ENCODE measurements at places on chromosomes 4 and X.

GRCh38 chrX:9611436-9612145, 146.7 kb downstream of the TBL1X start:
- peak; percentile 44 for DNase-seq
- peak overlapping the region; percentile 46 for H3K27ac ChIP-seq
- H3K4me3 ChIP-seq, result no peak overlapping the region
- H3K4me1 ChIP-seq, result no peaks in the 10 kb centered on the region
- H3K27me3 ChIP-seq, result no peaks in the 10 kb centered on the region

- no peaks in the 10 kb centered on the region for H3K27me3 ChIP-seq
- no peak for DNase-seq
- no peaks in the 10 kb centered on the region for H3K36me3 ChIP-seq
- H3K4me1 ChIP-seq, result no peaks in the 10 kb centered on the region
- no peak overlapping the region for H3K27ac ChIP-seq
- H3K4me3 ChIP-seq, result no peak overlapping the region
Measured at GRCh38 chr4:6516762-6517161, 44.3 kb upstream of the PPP2R2C start.

DNA sequence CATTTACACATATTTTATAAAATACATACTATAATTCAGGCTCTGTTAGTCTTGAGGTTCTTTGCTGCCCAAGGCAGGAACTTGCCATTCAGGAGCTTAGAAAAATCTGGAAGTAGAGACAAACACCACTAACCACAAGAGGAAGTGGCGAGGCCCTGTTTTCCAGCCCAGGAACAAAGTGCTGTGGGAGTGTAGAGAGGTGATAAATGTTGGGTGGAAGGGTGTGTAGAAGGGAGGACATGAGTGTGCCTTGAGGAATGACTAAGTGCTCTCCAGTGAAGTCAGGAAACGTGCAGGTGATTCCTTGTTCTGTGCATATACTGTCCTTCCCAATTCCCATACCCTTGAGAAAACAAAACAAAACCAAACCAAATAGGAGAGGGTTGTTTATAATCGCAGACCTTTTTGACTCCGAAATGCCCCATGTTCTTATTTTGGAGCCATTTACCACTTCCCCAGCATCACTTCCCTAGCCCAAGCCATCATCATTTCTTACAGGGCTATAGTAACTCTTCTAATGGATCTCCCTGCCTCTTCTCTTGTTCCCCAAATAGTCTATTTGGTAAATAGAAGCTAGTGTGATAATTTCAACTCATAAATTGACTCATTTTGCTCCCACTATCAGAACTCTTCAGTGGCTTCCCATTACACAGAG, 83.2 kb downstream of the GPAT3 start:
- H3K36me3 ChIP-seq, result no peaks in the 10 kb centered on the region
- H3K4me3 ChIP-seq, result no peak overlapping the region
- no peaks in the 10 kb centered on the region for H3K27me3 ChIP-seq
- no peak for DNase-seq
- H3K27ac ChIP-seq, result no peak overlapping the region
- no peaks in the 10 kb centered on the region for H3K4me1 ChIP-seq

DNA sequence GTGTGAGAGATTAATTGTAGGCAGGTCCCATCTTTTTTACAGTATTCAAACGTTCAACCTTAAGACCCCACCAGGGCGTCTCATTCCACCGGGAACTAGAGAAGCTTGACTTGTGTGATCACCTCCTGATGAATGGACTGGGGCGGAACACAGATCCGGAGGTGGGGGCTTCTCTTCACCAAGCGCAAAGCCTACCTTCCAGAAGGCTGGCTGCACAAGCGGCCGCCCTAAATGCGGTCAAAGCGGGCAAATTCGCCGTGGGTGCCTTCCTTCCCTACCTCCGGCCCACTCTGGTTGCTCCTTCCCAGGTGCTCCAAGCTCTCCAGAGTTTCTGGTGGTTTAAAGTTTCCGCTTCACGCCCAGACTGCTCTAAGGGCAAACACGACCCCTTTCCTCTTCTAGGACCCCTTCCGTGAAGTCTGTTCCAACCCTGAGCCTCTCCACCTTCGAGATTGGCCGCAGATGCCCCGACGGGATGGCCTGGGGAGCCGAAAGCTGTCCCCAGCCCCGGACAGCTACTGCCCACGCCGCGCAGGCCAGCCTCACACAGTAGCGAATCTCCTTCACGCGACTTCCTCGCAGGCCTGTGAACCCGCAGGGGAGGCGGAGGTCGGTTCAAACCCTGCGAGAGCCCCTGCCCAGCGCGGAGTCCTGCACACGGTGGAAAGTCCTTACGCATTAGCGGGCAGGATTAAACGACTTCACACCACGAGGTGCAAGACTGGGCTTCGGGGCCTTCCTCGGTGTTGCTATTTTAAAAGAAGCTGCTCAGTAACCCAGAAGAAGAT, 1.6 kb upstream of the WWC2 start:
- H3K4me1 ChIP-seq, result peaks cover 6% of the 10 kb centered on the region
- H3K27me3 ChIP-seq, result no peaks in the 10 kb centered on the region
- H3K4me3 ChIP-seq, result peak overlapping the region; percentile 89
- no peaks in the 10 kb centered on the region for H3K36me3 ChIP-seq
- peak; percentile 32 for DNase-seq

DNA sequence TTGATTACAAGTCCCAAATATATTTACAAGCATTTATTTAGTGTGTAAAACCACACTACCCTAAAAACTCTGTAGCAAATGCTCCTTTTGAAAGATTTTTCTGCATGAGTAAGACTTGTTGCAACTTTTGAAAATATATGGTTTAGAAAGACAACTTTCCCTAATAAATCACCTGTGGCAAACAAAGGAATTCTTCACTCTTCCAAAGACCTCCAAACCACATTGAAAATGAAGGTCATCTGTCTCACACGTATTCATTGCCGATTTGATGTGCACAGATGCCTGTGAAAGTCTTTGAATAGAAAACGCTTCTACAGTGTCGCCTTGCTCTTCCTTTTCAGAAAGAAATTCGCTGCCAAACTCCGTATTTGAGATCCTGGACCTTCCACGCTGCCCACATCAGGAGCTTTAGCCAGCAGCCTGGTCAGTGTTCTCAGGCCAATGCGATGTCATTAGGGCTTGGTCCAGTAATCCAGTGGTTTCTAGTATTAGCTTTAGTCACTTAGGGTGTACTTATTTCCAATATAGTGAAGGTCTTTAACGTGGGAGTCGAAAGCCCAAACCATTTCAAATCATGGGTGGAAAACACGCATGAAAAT, 22.2 kb downstream of the SPINK2 start:
- H3K4me1 ChIP-seq, result no peaks in the 10 kb centered on the region
- H3K36me3 ChIP-seq, result no peaks in the 10 kb centered on the region
- peaks cover 3% of the 10 kb centered on the region for H3K27me3 ChIP-seq

DNA sequence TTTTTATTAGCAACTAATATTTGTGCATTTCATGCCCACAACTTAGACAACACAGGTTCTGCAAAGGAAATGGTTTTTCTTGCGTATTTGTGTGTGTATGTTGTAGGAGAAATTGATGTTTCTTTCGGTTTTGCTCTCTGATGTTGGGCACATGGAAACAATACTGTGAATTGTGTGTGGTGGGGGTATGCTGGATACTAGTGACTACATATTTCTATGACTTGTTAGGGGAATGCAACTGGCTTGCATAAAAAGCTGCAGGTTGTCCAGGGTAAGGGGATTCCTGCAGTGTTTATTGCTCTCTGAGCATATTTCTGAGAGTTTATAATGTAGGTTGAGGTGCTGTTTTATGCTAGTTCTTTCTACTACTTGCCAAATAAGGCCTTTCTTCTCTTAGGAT, 11.6 kb downstream of the DLG3 start:
- H3K36me3 ChIP-seq, result peaks cover 4% of the 10 kb centered on the region
- peaks cover 3% of the 10 kb centered on the region for H3K4me1 ChIP-seq
- no peaks in the 10 kb centered on the region for H3K27me3 ChIP-seq
- peak overlapping the region; percentile 74 for H3K4me3 ChIP-seq

GRCh38 chr4:26724534-26724933, 136.1 kb upstream of the STIM2 start:
- H3K4me1 ChIP-seq, result no peaks in the 10 kb centered on the region
- DNase-seq, result no peak
- no peaks in the 10 kb centered on the region for H3K36me3 ChIP-seq
- no peaks in the 10 kb centered on the region for H3K27me3 ChIP-seq

GRCh38 chr4:109690690-109691410, 12.4 kb downstream of the CASP6 start:
- DNase-seq, result no peak
- no peaks in the 10 kb centered on the region for H3K4me1 ChIP-seq
- no peaks in the 10 kb centered on the region for H3K27me3 ChIP-seq
- H3K27ac ChIP-seq, result no peak overlapping the region
